ENCODE measurements at places on chromosomes 16 and 17.
A peak's percentile ranks its signal among the peaks of the same experiment; 100 is the strongest.

GRCh38 chr17:63649813-63650212, 27.6 kb downstream of the MAP3K3 start:
- no peak for DNase-seq

GRCh38 chr17:33501185-33501584, 208.1 kb upstream of the ASIC2 start:
- DNase-seq, result no peak

DNA sequence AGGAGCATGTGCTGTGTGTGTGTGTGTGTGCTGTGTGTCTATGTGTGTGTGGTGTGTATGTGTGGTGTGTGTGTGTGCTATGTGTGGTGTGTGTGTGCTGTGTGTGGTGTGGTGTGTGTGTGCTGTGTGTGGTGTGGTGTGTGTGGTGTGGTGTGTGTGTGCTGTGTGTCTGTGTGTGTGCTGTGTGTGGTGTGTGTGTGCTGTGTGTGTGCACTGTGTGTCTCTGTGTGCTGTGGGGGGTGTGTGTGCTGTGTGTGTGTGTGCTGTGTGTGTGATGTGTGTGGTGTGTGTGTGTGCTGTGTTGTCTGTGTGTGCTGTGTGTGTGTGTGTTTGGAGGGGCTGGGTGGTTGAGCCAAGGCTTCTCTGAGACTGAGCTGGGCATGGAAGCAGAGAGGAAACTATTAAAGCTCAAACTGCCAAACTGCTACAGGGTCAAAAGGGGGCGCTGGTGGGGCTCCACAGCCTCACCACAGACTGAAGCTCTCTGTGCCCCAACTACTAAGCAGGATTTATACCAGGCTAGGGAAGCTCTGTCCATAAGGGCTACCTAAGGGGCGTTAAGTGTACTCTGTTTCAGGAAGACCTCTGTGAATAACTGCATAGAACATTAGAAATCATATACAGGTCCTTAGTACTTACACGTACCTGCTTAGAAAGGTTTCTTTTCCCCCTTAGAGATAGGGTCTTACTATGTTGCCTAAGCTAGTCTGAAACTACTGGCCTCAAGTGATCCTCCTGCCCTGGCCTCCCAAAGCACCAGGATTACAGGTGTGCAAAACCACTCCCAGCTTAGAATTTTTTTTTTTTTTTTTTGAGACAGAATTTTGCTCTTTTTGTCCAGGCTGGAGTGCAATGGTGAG, 27.8 kb upstream of the GHDC start:
- DNase-seq, result peak; percentile 18

DNA sequence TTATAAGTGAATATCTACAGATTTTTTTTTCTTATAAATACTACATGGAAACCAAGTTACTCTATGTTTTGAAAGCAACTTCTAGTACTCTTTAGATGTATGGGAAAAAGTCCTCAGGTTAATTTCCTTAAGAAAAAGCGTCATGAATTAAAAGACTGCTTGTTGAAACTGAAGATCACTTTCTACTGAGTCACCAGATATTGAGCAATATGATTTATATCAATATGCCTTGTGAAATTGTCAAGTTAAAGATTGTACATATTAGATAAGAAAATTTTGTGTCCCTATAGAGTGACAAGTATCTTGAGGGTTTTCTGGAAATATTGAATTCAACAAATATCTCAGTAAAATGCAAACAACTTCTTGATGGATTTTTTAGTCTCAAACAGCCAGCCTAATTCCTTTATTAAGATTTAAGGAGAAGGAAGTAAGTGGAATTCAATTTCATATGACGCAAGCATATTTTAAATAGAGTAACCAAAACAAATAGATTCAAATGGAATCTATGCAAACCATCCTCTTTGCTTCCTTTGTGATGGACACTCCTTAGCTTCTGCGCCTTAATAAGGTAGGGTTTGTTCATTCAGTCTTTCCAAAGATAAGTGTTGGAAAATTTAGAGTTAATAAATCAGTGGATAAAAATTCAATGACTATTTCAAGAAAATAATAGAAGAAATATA, 16.6 kb downstream of the KRT12 start:
- DNase-seq, result no peak

DNA sequence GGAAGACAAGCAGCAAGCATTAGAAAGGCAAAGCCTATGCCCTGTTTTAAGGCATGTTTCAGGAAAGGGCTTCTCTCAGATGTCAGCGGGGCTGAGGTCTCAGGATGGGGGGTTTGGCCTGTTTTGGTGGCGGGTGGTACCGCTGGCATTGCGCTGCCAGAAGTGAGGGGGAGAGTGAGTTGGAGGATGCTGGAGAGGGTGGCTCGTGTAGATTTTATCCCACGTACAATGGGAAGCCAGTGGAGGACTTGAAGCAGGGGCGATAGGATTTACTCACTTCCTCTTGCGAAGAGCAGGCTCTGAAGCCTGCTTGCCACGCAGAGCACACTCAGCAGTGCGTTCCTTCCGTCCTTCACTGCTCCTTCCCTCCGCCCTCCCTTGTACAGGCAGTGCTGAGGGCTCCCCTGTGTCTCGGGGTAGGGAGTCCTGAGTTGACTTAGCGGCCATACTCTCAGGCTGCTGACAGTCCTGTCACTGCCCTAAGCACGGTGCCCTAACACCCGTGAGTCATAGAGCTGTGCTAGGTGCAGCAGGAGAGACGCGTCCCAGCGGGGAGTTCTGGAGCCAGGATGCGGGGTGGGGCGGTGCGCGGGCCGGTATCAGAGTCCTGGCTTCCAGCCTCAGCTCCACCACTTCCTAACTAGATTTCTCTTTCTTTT, 113.1 kb downstream of the SNX29 start:
- no peak for DNase-seq

DNA sequence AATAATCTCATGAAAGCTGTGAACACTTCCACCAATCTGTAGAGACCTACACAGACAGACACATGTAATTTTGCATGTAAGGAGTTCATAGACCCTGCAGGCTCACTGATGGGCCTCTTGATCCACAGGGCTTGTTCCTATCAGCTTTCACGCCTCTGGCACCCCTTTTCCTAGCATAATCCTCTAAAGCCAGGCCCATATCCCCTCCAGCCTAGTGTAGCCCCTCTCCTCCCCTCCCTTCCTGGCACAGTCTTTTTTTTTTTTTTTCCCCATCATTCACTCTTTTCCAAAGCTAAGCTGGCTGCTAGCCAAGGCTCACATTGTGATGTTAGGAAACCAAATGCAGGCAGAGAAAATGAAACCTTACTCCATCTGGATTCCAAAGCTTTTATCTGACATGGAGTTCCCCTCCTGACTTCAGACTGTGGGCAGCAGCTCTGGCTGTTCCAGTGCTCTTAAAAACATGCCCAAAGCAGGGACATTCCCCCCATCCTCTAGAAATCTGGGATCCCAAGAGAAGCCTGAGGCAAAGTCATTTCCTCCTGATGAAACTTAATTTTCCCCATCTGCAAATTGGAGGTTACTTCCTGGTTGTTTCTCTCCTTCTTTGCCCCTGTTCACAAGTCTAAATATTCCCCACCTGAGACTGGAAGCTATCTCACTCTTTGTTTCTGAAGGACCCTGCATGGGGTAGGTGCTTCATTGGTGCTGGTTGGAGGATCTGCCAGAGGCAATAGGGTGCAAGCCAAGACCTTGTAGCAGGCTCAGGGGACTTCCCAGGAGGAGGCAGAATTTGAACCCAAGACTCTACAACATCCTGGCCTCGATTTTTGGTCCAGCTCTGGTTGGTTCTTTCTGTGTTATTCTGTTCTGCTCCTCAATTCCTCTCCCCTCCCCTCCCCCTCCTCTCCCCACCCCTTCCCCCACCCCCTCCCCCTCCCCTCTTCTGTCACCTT, 9.9 kb upstream of the CCL5 start:
- peak; percentile 38 for DNase-seq

- DNase-seq, result no peak
Measured at GRCh38 chr16:2833776-2834175, 3.7 kb downstream of the ZG16B start.

DNA sequence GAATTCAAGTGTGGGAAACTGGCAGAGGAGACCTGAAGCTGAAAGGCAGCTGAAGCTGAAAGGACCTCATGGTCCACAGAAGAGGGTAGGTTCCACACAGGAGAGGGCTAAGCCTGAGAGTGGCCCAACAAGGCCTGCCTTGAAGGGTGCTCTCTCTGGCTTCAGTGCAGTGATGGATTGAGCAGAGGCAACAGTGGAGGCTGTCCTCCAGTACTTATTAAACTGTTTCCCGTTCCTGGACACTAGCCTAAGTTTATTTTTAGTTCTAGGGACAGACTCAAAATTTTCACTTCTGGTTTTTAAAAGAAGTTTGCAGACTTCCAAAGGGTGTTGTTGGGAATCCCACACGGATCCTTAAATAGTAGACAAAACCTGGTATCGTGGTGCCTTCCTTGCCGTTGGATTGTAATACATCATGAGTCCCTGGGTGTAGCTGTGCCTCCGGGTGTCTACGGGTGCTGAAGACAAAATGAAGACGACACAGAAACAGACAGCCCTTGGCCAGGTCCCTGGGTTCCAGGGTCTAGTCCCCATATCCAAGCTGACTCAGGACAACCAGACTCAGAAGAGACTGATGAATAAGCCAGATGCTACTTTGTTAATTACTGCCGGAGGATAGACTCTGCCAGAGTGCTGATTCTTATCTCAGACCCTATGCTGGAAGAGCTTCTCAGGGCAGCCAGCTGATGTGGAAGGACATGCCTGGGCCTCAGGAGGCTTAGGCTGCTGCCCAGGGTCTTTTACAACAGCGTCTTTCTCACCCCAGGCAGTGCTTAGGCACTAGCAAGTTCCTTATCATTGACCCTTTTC, 7.1 kb upstream of the CMTM4 start:
- DNase-seq, result no peak

- DNase-seq, result no peak
Measured at GRCh38 chr16:57145046-57146021, 40.5 kb downstream of the PSME3IP1 start.

DNA sequence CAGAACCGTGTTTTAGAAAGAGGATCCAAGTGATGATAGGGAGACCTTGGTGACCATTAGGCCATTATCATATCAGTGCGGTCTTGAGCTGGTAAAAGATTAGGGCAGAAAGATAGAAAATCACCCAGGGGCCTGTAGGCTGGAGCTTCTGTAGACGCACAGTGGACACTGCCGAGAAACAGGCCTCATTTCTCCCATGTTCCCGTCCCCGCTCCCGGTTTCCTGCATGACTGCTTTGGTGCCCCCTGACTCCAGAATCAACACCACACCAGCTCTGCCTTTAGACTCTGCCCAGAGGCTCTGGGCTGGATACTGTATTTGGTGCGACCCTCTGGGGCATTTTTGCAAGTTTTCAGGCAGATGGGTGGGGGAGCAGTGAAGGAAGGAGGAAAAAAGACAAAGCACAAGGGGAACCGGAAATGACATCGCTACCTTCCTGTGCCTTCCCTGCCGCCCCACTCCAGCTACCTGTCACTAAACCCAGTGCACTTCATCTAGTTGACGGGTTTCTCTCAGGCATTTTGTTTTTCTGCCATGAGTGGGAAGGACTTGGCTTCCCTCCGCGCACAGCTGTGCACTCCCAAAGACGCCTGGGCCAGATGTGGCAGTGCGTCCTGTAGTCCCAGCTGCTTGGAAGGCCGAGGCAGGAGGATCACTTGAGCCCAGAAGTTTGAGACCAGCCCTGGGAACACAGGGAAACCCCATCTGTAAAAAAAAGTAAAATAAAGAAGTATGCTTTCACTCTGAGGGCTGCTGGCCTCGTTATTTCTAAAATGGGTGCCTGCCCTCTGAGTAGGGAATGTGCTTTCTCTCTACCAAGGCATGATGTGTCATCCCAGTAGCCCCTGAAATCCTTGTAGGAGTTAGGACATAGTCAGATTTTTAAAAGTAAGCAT, 214.1 kb downstream of the RPTOR start:
- DNase-seq, result no peak

GRCh38 chr17:51748749-51749604, 409.5 kb downstream of the CA10 start:
- DNase-seq, result no peak

DNA sequence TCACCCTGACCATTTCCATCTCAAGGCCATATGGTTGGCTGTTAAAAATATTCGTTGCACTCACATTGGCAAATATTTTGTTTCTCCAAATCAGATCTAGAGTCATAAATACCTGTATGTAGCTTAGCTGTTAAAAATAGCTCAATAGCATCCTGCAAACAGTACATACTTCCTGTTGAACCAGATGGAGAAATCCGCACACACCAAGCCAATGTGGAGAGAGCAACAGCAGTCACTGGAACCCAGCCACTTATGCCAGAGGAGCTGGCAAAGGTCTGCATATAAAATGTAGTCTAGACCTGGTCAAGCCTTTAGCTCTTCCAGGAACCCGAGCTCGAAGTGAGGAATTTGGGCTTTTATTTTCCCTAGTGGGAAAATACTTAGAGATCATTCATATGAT, 146.4 kb upstream of the KCNJ16 start:
- no peak for DNase-seq

GRCh38 chr17:60230358-60230757, 80.6 kb downstream of the CA4 start:
- no peak for DNase-seq

DNA sequence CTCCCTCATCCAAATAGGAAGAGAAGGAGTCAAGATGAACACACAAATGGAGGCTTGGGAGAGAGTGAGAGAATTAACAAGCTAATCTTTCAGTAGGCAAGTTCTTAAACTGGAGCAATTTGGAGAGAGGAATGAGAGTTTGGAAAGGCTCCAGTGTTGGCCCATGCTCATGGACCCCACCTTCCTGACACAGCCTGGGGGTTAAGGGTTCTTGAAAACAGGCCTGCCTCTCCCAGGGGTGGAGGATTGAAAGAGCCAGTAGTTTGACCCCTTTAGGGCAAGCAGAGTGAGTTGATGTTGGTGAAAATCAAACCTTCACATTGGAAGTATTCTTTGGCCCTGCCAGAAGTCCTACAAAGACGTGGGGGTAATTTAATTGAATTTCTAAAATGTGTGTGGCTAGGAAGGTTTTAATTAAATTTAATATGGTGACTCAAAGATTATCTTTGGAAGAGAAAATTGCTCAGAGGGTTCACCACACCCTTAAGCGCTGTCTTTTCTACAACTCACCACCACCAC, 5.8 kb downstream of the HOXB3 start:
- DNase-seq, result no peak

GRCh38 chr17:3739422-3740124, 15.9 kb downstream of the HASPIN start:
- no peak for DNase-seq

DNA sequence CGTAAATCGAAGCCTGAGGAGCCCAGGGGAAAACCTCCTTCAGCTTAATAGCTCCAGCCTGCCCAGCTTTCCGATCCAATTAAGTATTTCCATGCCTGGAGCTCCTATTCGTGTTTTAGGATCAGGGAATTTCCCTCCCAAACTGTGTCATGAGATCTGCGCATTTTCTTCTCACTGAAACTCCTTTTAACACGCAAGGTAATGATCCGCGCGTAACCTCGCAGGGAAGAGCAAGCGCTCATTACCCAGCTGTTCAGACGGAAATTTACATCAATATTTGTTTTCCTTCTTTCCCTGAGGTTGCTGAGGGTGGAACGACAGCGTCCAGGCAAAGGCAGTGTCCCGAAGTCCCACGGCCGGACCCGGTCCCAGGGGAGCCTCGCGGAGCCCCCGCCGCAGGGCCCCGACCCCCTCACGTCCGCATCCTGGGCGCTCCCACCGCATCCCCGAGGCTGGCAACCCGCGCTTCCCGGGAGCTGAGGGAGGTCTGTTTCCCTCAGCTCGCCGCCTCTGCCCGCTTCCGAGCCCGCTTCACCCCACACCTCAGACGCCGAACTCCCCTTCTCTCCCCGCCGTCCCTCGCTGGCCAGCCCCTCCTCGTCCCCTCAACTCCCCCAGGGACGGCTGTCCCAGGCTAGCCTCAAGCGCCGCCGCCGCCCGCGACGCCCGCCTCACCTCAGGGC, 415 bp downstream of the ABCA5 start:
- peak; percentile 26 for DNase-seq

Measured in Caki2 (cell line).